ENCODE measurements at places on chromosomes 5 and 9.
A peak's percentile ranks its signal among the peaks of the same experiment; 100 is the strongest.

DNA sequence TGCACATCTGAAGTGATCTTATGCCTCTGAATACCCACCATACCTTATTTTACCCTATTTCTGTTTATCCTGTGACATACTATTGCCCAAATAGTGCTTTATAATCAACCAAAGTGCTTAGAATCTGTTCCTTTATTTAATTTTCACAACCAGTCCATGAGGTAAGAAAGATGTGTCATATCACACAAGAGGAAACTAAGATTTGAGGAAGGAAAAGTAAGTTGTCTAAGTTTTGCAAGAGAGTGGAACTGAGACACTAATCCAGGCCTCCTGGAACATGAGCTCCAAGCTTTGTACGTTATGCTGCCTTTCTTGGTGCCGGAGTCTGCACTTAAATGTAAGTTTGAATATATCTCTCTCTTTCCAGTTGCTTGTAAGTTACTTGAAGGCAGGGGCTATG lies 17.2 kb downstream of the KDM3B start:
- no peak for DNase-seq

GRCh38 chr5:137040641-137041340 lies 458.3 kb downstream of the SPOCK1 start:
- DNase-seq: no peak

DNA sequence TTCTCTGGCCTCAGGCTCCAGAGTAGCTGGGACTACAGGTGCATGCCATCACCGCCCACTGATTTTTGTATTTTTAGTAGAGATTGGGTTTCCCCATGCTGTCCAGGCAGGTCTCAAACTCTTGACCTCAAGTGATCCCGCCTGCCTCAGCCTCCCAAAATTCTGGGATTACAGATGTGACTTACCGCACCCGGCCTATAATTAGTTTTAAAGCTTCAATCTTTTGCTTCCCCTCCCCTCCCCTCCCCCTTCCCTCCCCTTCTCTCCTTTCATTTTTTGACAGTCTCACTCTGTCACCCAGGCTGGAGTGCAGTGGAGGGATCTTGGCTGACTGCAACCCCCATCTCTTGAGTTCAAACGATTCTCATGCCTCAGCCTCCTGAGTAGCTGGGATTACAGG lies 433.3 kb upstream of the EDIL3 start:
- no peak for DNase-seq

GRCh38 chr5:145976431-145977155 lies 40.2 kb downstream of the SH3RF2 start:
- DNase-seq: no peak

- DNase-seq: no peak
Measured at GRCh38 chr5:1404062-1404461, 41.2 kb downstream of the SLC6A3 start.

DNA sequence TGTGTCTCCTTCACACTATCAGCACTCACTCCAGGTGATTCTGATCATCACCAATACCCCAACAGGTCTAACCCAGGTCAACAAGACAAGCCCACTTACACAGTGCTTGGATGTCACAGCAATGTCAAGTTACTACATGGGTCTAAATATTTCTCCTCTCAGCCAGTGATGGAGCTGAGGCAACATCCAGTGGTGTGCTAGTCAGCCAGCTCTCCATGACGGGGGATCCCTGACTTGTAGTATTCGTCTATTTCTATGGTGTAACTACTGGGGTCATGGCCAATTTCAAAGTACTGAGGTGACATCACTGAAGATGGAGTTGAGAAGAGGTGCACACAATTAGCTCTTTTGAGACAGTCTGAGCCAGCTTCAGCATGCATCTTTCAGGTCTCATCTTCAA lies 31.1 kb downstream of the ADRB2 start:
- no peak for DNase-seq

GRCh38 chr9:94864862-94865509 lies 138.5 kb downstream of the AOPEP start:
- DNase-seq: no peak

DNA sequence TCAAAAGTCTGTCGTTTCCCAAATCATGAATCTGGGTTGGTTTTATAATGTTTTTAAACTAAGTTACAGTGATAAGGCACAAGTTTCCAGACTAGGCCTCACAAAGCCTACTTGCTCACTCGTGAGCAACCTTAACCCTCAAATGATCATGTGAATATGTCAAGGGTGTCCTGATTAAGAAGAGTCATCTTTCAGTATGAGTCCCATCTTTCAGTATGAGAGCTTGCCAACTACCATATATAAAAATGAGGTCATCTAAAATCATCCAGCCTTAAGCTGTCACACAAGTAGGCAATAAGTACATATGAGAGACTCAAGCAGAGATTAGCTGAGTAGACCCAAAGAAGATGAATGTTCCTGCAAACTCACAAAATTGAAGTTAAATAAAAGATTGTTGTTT lies 668.4 kb upstream of the FAM174A start:
- no peak for DNase-seq

GRCh38 chr5:67273689-67274356 lies 77.2 kb upstream of the CD180 start:
- no peak for DNase-seq

GRCh38 chr9:33109850-33110595 lies 33.5 kb upstream of the SMU1 start:
- DNase-seq: no peak

- DNase-seq: peak; percentile 65
Measured at GRCh38 chr5:38845526-38846378, at the start of gene OSMR. TSS of gene OSMR (plus strand) at chr5:38846012. CDS start at chr5:38869045, 23,033 bp downstream.

DNA sequence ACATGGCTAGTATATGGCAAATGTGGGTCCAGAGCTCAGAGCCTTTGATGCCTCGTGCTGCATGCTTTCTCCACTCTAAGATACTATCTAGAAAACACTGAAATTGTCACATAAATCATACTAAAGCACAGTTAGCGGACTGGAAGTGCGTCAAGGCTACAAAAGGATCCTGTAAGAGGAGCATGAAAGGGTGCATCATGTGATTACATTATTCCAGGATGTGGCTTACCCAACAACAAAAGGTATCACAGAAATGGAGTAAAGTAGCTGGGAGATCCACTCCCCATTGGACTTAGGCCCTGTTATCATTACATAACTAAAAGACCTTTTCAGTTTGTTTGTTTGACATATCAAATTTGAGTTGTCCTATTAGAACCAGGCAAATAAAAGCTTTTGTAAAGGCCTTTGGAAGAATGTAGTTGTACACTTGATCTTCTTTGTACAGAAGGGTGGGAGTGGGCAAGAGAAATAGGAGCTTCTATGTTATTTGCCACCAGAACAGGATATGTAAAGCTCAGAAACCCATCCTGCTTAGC lies 6.9 kb downstream of the SLC31A1 start:
- DNase-seq: no peak

DNA sequence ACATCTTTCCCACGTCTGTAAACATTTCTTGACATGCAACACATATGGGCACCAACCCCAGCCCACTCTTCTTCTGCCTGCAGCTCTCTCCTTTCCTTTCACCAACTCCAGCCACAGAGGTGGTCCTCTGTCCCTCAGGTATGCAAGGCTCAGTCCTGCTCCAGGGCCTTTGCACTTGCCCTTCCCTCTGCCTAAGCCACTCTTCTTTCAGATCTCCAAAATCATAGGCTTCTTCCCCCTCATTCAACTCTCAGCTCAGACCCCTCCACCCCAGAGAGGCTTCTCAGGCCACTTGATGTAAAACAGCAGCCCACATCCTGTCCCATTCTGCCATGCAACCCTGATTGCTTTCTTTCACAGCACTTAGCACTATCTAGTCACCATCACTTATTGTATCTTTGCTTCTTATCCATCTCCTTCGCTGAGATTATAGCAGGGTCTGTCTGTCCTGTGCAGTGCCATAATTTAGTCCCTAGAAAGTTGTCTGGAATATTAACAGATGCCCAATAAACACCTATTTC lies 3.4 kb downstream of the LIFR start:
- no peak for DNase-seq

GRCh38 chr5:139908749-139909148 lies 113.1 kb downstream of the PSD2 start:
- no peak for DNase-seq

GRCh38 chr5:140488914-140489313 lies 58.5 kb upstream of the EIF4EBP3 start:
- DNase-seq: no peak

DNA sequence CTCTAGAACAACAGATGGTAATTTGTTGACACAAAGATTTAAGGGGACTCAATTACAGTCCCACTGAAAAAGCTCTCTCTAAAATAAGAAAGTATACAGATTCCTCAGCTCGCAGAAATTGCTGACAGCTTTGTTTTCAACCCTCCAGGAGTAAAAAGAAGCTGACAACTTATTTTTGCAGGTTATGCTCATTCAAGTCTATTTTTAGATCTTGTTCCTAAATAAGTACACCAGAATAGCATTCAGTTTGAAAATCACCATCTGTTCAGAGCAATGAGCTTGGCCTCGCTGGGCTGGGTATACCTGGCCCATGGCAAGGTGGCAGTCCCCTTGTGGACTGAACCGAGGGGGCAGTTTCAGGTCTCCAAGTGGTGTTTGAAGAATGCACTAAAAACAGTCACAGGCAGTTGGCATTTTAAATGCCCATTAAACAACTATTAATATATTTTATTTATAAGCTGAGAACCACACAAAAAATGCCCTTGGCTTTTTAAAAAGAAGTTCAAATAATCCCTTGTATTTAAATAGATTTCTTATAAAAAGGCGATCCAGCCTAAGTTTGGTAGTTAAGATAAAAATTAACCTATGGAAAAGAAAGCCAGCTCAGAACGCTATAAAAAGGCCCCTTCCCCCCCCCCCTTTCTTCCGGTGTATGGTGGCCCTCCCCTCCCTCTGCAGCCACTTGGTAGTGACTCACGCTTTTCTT lies 169.2 kb downstream of the AUH start:
- no peak for DNase-seq

DNA sequence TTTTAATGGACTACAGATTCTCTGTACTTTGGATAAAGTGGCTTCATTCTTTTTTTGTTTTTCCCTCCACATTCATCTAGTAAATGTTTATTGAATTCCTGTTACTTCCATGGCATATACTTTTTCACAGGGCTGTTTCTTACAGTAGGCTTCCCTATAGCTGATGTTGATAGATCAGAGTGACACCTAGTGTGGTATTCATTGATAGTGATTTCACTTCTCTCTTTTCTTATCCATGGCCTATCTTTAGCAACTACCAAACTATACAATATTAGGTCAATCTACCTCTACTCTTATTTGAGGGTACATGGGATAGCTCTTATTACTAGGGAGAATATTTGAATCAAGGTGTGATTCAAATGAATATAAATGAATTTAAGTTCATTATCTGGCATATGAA lies 35.8 kb downstream of the FSD1L start:
- no peak for DNase-seq

Data from left kidney (tissue), 8 donors.